ENCODE measurements at places on chromosomes 2 and 18.

- no peak for DNase-seq
These were observed 180.1 kb downstream of the LDLRAD4 start for GRCh38 chr18:13398631-13399030.

- DNase-seq = no peak
These were observed 78.6 kb upstream of the CSRNP3 start for GRCh38 chr2:165390875-165391274.

DNA sequence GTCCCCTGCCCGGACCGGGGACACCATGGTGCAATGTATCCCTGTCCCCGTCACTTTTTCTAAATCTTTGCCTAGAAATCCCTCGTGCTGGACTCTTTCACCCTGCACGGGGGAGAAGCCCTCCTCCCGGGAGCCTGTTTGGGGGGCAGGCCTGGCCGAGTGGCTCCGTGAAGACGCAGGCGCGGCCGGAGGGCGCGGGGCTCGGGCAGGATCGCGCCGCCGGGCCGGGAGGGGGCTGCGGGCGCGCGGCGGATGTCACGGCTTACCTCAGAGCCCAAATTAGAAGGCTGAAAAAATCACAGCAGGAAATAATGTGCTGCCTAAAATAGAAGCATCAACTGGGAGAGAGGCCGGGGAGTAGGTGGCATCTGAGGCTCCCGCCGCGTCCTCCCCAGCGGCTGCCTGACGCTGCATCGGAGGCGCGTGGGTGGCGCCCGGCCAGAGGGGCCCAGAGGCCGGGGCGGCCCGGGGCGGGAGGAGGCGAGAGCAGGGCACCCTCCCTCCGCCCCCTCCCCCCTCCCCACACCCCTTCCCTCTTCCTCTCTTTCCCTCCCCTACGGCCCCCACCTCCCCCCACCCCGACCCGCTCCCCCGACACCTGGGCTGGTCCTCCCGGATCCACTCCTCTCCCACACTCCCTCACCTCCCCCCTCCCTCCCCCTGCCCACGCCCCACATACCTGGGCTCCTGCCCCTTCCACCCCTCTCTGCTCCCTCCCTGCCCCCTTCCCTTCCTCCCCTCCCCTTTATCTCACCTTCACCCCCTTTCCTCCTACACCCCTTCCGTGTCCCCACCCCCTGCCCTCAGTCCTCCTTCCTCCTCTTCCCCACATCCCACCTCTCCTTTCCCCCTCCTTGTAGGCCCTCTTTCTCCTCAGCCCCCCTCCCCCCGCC is 51.9 kb downstream of the SLC4A1AP start:
- no peak for DNase-seq

- no peak for DNase-seq
These were observed 19.1 kb upstream of the GPR55 start for GRCh38 chr2:230944123-230944653.

- DNase-seq = no peak
These were observed 35.4 kb downstream of the INSIG2 start for GRCh38 chr2:118123561-118124232.

GRCh38 chr2:196404276-196404675 is 232.9 kb upstream of the STK17B start:
- DNase-seq = no peak

DNA sequence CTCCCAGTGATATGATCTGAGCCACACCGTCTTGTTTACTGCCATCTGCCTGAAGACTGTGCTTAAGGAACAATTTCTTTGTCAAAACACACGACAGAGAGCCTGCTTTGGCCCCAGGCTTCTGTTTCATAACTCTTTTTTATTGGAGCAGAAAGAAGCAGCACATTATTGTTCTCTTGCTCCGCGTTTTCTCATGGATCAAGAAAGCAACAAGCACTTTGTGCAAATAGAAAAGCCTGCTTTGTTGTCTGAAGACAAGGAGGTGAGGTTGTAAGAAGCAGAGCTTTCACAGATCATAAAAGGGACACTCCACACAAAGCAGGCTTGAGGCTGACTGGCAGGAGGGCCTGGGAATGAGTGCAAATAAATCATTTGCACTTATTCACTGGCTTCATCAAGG is 118.3 kb upstream of the FAM136A start:
- DNase-seq = no peak

DNA sequence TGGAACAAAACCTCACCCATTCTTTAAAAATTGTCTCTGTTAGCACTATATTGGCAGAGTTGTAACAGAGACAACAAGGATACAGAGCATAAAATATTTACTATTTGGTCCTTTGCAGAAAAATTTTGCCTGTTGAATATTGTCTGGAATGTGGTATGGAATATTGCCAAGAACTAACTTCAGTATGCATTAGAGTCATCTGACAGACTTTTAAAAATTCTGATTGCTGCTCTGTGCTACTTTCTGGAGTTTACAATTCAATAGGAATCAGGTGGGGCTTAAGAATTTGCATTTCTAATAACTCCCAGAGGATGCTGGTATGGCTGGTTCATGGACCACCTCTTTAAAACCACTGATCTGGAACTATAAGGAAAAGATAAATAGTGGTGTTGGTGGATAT is 32.8 kb upstream of the NYAP2 start:
- no peak for DNase-seq

DNA sequence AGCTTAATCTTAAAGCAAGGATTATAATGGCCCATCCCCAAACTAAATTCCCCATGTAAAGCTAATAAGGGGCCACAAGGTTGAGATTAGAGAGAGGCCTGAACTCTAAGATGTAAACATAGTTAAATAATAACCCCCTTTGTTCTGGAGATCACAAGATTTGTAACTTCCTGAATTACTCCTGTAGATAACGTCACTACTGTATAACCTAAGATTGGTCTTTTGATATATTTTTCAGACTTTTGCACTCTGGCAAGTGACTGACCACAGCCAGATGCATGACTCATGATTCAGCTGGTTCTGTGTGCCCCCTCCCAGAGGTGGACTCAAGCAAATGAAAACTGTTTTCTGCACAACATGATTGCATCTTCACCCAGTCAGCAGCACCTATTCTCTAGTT is 686.0 kb upstream of the DDX18 start:
- DNase-seq = no peak

DNA sequence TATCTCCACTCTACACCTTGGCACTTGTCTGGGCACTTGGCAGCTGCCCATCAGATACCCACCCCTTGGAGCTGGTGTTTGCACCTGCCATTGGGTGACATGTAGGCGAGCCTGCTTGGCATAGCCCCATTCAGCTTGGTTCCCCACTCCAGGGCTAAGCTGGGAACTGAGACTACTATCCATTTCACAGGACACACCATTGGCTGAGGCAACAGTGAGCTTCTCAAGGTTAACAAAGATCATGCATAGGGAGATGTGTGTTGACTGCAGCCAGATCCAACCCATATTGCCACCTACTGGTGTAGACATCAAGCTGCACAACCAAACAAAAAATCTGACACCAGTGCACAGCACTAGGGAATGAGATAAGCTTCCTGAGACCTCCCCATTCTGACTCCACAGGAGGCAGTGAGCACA is 1389.8 kb upstream of the TMEFF2 start:
- no peak for DNase-seq

DNA sequence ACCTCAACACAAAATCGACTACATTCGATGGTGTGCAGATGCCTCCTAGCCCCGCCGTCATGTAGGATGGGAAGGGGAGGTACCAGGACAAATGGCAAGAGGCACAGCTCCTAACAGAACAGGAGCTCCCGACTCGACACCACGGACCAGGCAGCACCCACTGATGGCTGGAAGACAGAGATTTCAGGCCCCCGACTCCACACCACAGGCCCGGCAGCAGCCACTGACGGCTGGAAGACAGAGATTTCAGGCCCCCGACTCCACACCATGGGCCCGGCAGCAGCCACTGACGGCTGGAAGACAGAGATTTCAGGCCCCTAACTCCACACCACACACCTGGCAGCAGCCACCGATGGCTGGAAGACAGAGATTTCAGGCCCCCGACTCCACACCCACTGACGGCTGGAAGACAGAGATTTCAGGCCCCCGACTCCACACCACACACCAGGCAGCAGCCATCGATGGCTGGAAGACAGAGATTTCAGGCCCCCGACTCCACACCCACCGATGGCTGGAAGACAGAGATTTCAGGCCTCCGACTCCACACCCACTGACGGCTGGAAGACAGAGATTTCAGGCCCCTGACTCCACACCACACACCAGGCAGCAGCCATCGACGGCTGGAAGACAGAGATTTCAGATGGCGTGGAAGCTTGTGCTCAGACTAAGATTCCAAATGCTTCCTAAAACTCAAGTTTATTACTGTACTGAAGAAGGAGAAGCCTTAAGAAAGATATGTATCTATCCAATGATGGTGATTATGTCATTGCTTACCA is 135.5 kb downstream of the EIPR1 start:
- DNase-seq = no peak

- no peak for DNase-seq
These were observed 288.1 kb upstream of the TFPI start for GRCh38 chr2:187842315-187842714.

GRCh38 chr2:4272261-4272858 is 569.0 kb downstream of the DCDC2C start:
- no peak for DNase-seq

- DNase-seq = no peak
These were observed 12.7 kb downstream of the DGUOK start for GRCh38 chr2:73939419-73939818.

DNA sequence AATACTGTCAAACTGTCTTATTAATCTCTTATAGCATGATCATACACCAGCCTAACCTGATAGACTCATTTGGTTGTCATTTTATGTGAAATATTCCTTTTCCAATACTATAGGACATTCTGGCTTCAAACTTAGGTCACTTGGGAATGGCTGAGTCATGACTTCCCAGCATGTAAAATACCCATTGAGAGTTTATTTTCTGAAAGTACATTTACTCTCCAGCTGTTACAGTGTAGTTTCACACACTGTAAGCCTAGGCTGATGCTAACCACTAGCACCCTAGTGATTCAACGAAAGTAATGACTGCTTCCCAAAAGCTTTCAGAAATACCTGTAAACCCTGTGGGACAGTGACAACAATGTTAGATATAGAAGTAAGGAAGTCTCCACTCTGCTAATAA is 93.8 kb downstream of the FIGN start:
- no peak for DNase-seq

GRCh38 chr18:379681-380330 is 112.0 kb upstream of the THOC1 start:
- DNase-seq = peak; percentile 80

DNA sequence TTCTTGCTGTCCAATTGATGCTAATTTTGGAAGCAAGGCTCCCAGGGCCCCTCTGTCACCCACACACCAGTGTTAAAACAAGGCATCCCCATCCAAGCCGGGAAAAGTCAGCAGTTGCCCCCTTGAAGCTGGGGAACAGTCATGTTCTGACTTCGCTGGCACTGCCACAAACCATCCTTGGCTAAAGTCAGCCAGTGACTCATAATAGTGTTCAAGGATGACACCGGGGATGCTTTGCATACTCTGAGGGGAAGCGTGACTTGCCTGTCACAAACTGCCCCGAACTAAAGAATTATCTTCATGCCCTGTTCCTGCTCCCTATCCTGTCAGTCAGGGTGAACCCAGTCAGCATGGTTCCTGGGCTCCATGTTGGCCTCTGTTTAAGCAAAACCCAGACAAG is 37.0 kb downstream of the TGFA start:
- peak; percentile 20 for DNase-seq

DNA sequence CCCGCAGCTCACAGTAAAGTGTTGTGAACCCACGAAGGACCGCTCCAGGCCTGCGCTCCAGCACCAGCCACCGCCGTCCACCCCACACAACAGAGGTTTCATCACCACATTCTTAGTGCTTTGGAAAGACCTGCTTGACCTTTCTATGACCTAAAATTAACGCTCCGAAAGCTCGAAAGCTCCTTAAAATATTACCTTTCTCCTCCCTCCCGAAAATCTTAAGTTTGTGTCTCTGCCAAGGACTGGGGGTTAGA is 149.2 kb downstream of the TWIST2 start:
- no peak for DNase-seq
